Pancreas (tissue), 10 donors: ENCODE measurements at places on chromosomes 7 and 10. TPM values are rescaled to one million over a fixed set of nuclear protein-coding genes. Genes with fewer than 3 reads are reported as not detected.

UCN3 gene
- total RNA-seq = 0.66 TPM

TWIST1 gene
- total RNA-seq = 2.2 TPM

ZNF655 gene
- 30.3 TPM for total RNA-seq

GRCh38 chr10:86168256-86168655, 198.3 kb downstream of the GRID1 start:
- no peak overlapping the region for H3K4me3 ChIP-seq
- no peak overlapping the region for H3K27ac ChIP-seq
- no peak for DNase-seq

GRCh38 chr7:25636168-25636567, 407.9 kb upstream of the NPVF start:
- no peaks in the 10 kb centered on the region for H3K27me3 ChIP-seq
- H3K4me1 ChIP-seq = no peaks in the 10 kb centered on the region
- no peaks in the 10 kb centered on the region for H3K36me3 ChIP-seq
- no peak overlapping the region for H3K4me3 ChIP-seq

DNA sequence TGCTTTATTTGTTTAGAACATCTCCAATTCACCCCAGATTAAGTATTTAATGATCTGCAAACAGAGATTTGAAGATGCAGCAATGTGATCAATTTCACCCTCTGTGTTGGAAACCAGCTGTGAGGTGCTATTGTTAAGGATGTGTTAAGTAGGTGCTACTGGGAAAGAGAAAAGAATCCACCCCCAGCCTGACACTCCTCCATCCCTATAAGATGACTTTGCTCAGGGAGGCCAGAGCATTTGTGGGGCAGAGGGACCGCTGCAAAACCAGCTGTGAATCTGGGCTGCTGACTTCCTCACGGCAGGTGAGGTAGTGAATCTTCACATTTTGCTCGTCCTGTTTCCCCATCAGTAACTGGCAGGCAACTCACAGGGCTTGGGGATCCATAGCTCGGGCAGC, 297.5 kb downstream of the GFRA1 start:
- H3K36me3 ChIP-seq = no peaks in the 10 kb centered on the region
- H3K4me3 ChIP-seq = no peak overlapping the region
- no peaks in the 10 kb centered on the region for H3K4me1 ChIP-seq
- no peak overlapping the region for H3K27ac ChIP-seq
- no peak for DNase-seq
